ENCODE measurements at places on chromosomes 3 and 15.

GRCh38 chr15:57527382-57528091, 64.2 kb upstream of the MYZAP start:
- no peak for DNase-seq

GRCh38 chr15:72033711-72034110, 84.2 kb downstream of the MYO9A start:
- no peak for DNase-seq

DNA sequence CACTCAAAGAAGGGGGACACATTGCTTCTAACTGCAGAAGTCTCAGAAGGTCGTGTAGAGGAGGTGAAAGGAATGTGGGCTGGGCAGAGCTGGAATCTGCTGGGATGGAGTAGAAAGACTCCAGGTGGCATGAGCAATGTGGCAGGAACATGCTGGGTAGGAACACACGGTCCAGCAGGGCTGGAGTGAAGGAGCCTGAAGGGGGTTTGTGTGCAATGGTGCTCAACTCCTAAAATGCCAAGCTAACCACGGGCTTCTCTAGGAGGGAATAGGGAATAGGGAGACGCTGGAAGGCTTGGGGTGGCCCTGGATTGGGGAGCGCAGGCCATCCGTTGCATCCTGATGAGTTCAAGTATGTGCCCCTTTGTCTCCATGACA, 253.8 kb downstream of the FAM43A start:
- no peak for DNase-seq

- no peak for DNase-seq
Observed at GRCh38 chr3:94130690-94131089, 67.8 kb downstream of the NSUN3 start.

- no peak for DNase-seq
Observed at GRCh38 chr3:111932946-111933345, 45.9 kb upstream of the ABHD10 start.

- no peak for DNase-seq
Observed at GRCh38 chr15:77018796-77019505, 24.0 kb downstream of the PSTPIP1 start.

DNA sequence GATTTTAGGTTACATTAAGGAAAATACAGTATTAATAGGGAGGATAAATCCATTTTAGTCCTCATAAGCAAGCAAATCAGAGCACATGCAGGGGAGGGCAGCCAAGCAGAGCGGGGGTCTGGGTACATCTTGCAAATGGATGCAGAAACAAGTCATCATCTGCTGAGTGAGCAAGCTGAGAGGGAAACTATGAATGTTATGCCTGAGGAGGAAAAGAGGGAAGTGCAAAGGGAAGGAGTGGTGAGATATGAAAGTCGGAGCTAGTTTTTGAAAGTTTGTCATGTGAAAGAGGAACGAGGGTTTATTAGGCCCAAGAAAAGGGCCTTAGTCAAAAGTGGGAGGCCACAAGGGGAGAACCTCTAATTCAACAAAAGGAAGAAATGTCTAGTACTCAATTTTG, 15.4 kb downstream of the PTX3 start:
- DNase-seq, result no peak

GRCh38 chr3:58175437-58176184, 35.2 kb downstream of the DNASE1L3 start:
- no peak for DNase-seq
